ENCODE measurements at places on chromosomes 16 and 17.
A peak's percentile ranks its signal among the peaks of the same experiment; 100 is the strongest.

GRCh38 chr17:3669548-3669947, 936 bp downstream of the EMC6 start:
- no peak for DNase-seq

DNA sequence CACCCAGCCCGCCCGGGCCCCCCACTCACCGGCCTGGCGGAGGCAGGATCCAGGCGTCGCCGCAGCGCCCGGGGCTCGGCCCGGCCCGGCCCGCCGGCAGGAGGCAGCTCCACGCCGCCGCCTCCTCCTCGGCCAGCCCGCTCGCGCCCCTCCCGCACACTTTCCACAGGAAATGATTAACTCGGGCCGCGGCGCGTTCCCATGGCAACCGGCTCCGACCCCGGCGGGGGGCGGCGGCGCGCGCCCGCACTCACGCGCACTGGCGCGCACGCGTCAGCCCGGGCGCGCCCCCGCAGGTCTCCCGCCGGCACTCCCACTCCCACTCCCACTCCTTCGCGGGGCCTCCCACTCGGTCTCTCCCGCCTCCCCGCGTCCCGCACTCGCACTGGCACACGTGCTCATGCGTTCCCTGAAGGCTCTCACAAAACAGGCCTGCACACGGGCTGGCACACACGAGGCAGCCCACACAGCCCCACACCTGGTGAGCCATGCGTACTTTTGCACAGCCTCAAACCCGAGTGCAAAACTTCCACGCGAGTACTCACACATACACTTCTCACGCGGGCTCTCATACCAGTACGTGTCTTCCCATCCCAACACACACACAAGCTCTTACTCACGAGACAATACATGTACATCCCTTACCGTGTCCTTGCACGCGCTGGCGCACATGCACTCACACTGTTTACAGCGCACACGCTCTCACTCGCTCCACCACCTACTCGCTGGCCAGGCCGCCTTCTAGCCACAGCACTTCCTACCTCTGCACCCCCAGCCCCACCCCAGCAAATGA, at the start of gene KIFC3:
TSS of gene KIFC3 (minus strand) at position 151 of the 793 bp plus-strand sequence. CDS start 4,248 bp downstream, outside the sequence.
- peak; percentile 82 for DNase-seq

DNA sequence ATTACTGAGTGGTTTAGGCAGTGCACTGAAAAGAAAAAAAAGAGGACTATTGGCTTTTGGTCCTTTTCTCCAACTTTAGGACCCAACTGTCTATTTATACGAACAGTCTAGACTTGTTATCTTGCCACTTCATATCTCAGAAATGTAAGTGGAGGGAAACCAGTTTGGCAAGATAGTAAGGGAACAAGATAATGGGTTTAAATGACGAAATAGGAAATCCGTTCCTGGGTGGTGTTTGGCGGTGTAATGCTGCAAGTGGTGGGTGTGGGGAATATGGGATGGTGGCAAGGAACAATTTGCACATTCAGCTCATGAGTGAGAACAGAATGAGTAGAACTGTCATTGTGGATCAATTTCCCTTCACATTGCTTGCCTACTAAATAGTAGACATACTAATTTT, 44.7 kb downstream of the GRB7 start:
- DNase-seq: no peak

DNA sequence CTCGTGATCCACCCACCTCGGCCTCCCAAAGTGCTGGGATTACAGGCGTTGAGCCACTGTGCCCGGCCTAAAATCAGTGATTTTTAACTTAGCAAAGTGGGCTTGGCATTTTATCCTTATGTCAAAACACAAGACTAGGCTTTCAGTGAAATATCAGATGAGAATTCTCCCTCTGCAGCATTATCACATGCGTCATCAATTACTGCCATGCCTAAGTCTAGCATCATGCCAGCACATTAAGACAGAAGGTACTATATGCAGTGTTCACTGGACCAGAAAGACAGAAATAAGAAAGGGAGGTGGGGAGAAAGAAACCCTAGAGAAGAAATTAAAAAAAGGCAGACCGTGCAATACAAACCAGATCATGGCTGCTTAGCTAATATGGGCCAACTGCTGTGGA, 29.8 kb downstream of the GPATCH8 start:
- DNase-seq: no peak

DNA sequence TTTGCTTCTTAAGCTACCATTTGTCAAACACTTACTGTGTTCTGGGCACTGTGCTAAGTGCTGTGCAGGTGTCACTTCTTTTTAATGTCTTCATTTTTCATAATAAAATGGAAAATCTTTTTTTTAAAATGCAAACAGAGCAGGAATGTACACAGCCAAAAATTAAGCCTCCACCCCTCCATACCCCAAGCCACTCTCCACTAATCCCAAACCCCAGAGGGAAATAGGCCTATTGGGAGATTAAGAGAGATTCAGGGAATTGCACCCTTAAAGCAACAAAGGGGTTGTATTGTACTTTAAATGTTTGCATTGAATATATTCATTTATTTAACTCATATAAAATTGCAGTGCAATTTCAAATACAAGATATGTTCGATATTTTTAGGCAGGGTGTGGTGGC, 28.6 kb upstream of the GAN start:
- no peak for DNase-seq

GRCh38 chr17:83186226-83186625, 106.8 kb downstream of the METRNL start:
- DNase-seq: no peak

DNA sequence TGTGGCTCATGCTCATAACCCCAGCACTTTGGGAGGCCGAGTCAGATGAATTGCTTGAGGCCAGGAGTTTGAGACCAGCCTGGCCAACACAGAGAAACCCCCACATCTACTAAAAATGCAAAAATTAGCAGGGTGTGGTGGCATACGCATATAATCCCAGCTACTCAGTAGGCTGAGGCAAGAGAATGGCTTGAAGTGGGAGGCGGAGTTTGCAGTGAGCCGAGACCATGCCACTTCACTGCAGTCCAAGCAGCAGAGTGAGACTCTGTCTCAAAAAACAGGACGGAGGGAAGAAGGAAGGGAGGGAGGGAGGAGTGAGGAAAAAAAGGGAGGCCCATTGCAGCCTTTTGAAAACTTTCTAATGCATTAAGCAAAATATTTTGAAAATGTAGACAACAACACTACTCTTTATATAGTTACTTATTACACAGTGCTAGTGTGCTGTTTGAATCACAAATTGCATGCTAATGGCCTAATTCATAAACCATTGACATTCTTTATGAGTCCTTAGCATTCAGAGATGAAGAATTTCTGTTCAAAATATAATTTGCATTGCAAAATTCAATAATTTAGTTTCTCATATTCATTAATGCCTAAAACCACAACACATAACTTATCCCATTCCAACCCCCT, 59.4 kb downstream of the TMEM114 start:
- DNase-seq: peak; percentile 59

GRCh38 chr17:27155866-27156265, 138.0 kb upstream of the WSB1 start:
- no peak for DNase-seq

GRCh38 chr16:61564716-61565115, 471.5 kb downstream of the CDH8 start:
- DNase-seq: no peak

DNA sequence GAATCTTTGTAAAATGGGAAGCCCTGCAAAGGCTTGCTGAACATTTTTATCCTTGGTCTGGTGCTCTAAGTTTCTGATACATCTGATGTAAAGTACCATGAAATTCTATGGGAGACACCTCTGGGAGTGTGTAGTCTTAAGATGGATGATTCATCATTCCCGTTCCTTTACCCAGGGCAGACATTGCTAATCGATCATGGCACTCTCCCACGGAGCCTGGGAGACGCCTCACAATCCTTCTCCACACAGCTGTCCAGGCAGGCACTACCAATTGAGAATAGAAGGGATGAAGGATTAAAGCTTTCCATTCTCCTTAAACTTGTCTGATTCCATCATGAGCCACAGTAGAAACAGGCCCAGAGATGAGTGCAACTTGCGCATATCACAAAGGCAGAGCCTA, 144.8 kb downstream of the GSG1L start:
- DNase-seq: no peak

DNA sequence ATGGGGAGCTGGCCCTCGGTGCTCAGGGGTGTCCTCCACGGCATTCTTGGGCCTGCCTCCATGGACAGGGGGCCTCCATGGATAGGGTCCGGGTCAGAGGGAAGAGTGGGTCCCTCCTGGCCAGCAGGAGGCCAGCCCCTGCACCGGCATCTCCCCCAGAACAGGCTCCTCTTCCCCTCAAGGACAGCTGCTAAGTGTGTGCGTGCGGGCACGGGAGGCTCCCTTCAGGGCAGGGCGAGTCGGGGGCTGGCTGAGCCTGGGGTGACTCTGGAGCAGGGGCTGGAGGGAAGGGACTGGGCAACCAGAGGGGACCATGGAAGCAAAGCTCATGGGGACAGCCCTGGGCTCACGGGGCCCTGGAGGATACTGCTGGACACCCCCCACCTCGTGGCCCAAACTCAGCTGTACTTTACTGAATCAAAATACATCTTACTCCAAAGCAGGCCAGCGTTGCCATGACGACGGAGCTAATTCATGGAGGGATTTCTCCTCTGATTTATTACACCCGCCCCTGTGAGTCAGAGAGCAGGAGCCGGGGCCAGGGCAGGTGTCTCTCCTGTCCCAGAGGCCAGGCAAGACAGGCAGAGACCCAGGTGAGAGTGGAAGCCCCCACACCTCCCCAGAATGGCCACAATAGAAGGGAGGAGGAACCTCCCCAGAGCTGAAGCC, 2.1 kb downstream of the CASKIN1 start:
- no peak for DNase-seq

DNA sequence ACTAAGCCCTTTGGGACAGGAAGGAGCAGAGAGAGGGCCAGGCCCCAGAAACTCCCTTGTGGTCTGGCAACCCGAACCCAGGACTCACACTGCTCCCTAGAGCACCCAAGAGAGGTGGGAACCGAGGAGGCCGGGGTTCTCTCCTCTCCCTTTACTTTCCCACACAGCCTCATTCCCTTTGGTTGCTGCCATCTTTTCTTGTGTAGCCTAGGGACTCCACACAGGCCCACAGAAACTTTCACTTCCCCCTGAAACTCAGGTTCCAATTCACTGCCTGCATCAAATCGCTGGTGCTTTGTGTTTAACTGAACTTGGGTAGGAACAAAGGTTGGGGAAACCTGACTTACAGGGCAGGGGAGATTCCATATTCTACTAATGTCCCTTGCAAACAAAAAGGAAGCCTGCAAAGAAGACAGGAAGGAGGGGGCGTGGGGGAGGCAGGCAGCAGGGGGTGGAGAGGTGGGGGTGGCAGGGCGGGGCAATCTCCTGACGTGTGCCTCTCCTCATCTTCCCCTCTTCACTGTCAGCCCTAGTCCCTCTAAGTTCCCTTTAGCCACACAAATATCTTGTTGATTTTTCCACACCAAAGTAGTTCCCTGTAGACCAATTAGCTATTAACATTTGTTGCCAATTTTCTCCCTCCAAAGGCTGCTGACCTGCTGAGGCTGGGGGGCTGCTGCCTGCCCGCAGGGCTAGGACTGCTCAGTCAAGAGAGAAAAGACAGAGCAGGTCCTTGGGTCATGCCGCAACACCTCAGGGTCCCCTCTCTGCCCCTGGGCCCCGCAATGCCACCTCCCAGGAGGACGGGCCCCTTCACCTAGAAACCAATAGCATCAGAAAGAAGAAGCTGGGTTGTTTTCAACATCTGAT, 8.0 kb downstream of the ST3GAL2 start:
- peak; percentile 17 for DNase-seq

DNA sequence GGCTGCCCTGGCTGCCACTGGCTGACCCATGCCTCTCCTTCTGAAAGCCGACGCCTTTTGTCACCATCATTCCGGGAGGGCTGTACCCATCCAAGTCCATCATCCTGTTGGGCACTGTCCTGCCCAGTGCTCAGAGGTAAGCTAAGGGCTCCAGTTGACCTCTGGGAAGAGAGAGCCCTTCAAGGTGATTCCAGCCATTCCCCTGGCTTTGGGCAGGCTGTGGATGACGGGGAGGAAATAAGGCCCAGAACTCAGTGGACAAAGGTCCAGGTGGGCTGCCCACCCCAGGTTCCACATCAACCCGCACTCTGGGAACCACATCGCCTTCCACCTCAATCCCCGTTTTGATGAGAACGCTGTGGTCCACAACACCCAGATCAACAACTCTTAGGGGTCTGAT, 45.8 kb downstream of the NOS2 start:
- no peak for DNase-seq

GRCh38 chr16:52022177-52022576, 524.8 kb downstream of the TOX3 start:
- DNase-seq: no peak

GRCh38 chr17:76543482-76543825, 3.6 kb downstream of the PRCD start:
- DNase-seq: no peak

- DNase-seq: no peak
Observed at GRCh38 chr17:42241871-42242270, 34.3 kb downstream of the STAT5B start.

DNA sequence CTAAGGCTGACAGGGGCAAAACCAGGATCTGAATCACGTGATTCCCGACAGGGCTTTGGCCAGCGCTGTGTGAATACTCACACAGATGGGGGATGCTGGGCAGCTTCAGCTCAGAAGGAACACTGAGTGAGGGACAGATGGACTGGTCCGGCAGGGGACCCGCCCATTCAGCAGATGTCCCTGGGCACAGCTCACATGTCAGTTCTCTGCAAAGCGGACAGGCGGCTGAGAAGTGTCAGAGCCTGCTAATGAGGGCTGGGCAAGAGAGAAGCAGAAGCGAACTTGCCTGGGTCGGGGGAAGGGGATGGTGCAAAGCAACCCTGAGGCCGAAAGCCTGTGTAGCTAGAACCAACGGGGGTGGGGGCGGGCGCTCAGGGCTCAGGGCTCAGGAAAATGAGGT, 11.9 kb upstream of the GLIS2 start:
- DNase-seq: no peak

GRCh38 chr16:51450376-51450775, 299.3 kb upstream of the SALL1 start:
- no peak for DNase-seq

DNA sequence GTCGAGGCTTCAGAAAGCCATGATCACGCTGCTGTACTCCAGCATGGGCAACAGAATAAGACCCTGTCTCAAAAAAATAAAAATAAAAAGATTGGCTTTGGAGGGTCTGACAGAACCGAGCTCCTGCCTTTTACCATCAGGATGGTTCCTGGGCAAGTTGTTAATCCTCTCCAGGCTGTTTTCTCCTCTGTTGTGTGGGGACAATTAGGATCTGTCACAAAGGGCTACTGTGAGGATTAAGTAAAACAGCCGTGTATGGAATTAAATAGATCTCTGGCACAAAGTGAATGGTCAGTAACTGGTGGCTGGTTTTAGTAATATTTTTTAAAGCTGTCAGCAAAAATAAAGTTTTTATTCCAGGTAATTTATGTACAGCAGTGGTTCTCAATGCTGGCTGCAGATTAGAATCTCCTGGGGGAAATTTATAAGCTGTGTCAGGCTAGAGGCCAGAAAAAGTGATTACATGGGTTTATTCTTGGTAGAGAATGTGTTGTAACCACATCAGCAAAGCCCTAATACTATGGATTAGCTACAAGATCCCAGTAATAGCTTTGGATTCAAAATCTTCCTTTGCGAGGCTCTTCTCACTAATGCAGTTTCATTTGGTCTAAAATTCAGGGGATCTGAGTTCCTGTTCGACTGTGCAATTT, 47.2 kb downstream of the GPRC5B start:
- no peak for DNase-seq

GRCh38 chr16:85641776-85642176, 28.7 kb downstream of the GSE1 start:
- peak; percentile 70 for DNase-seq

GRCh38 chr16:86660623-86661022, 82.3 kb downstream of the FOXL1 start:
- DNase-seq: no peak

Data from thyroid gland (tissue), 4 donors.